Renal cortical epithelial cell (primary cell): ENCODE measurements at places on chromosomes 16 and 17. TPM values are rescaled to one million over a fixed set of nuclear protein-coding genes. Genes with fewer than 3 reads are reported as not detected.

Gene CAPNS2
- total RNA-seq, result 0.17 and 0.30 TPM in 2 replicates

Gene ZNF205
- total RNA-seq, result 15.2 and 20.5 TPM in 2 replicates

Gene DNAH9
- total RNA-seq, result 0.55 TPM in 1 of 2 replicates, not detected in the other

Gene SLFN14
- total RNA-seq, result not detected in 2 replicates

Gene KIF18B
- 0.15 and 0.87 TPM in 2 replicates for total RNA-seq

Gene SLC16A5
- total RNA-seq, result 35.6 and 165 TPM in 2 replicates

Gene LITAFD
- not detected in 2 replicates for total RNA-seq

Gene CA4
- 0.45 TPM in 1 of 2 replicates, not detected in the other for total RNA-seq

Gene SPNS2
- total RNA-seq, result 151 and 225 TPM in 2 replicates

Gene EFCAB13
- total RNA-seq, result 13.7 and 88.4 TPM in 2 replicates

Gene KIF2B
- not detected in 2 replicates for total RNA-seq
